ENCODE measurements at places on chromosomes 1 and 21. TPM values are rescaled to one million over a fixed set of nuclear protein-coding genes. Genes with fewer than 3 reads are reported as not detected.

GRCh38 chr21:41798326-41798725 is 31.5 kb upstream of the RIPK4 start:
- DNase-seq = no peak

ECM1 gene
- total RNA-seq = 28.6 TPM

DNA sequence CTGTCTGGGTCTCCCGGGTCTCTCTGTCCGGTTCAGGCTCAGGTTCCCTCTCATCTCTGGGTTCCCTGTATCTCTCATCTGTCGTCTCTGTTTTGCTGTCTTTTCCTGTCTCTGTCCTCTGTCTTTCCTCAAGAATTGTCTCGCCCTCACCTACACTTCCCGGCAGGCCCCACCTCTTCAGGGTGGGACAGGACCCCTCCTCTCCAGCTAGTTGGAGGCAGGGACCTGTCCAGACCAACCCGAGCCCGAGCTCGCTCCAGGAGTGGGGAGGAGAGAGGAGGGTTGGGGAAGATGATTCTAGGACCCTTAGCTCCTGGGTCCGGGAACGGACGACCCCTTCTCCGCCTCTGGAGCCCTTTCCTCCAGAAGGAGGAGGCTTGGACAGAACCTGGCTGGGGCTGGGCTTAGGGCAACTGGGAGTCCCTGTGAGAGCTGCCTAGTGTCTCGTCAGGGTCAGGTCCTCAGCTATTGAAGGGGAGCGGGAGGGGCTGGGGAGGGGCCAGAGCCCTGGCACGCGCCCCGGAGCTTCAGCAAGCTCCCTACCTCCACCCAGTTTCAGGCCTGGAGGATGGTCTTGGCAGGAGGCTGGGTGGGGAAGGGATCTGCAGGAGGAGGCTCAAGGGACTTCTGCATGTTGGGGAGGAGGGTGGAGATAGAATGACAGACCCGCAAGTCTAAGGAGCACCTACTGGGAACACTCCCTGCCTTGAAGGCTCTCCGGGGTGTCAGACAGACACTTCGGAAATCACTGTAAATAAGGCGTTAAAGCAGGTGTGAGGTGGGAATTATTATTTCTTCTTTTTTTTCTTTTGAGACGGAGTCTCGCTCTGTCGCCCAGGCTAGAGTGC is 26.3 kb upstream of the EPB41 start:
- no peak for DNase-seq

RGS4 gene
- total RNA-seq = 5.0 TPM

OR6N1 gene
- total RNA-seq = not detected
